NCI-H226 (cell line): ENCODE measurements at places on chromosomes 2 and 18.

GRCh38 chr18:76498064-76498463 is 3.0 kb upstream of the ZNF516 start:
- DNase-seq: no peak

GRCh38 chr2:204669382-204669781 is 124.1 kb downstream of the PARD3B start:
- DNase-seq: no peak

DNA sequence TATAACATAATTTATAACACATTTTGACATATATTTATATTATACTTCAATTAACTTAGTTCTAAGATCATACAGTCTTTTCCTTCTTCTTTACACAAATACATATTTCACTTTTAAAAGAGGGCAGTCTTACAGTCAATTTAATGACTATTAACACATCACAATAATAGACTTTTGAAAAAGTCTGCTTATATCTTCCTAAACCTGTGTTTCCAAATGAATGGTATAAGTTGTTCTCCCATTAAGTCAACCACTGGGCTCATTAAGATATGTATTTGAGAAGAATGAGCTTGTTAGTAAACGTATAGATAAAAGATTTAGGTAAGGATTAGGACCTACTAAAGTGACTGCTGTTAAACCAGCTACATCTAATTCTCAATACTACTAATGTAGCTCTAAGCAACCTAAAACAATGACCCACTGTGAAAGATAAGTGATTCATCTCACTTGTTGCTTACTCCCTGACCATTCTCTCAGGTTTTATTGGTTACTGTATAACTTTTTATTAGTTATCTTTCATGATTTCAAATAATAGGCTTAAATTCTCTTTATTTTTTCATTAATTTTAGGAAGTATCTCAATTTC is 27.0 kb downstream of the SLC40A1 start:
- DNase-seq: no peak

DNA sequence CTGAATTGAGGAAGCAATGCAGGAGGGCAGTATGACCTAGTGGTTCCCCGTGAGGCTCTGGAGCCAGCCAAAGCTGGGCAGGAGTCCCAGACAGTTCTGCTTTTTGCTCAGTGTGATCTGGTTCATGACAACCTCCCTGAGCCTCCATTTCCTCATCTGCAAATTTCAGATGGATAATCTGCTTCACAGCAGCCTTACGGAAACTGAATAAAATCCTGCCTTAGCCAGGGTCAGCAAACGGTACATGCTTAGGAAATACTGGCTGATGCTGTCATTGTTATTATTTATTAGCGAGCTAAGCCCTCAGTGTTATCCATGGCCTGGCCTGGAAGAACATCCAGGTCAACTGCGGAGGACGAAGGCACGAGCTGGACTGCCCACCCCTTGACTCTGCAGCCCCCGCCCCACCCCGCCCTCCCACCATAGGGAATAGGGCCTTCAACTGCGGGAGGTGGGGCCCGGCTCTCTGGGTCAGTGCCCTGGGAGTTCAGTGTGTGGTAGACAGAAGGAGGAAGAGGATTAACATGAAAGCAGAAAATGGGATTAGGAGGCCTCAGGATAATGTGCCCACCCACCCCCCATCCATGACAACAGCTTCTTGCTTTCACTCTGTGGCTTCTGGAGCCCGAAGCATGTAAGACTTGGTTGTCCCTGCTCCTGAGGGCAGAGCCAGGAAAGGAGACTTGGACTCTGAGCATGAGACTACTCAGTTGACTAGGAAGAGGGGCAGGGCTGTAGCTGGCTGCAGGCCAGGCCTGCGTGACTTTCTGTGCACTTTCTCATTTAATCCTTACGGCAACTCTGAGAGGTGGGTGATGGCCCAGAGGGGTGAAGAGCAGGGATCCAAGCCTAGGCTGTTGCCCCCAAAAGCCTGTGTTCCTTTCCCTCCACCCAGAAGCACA is 13.1 kb downstream of the PKDCC start:
- DNase-seq: no peak

DNA sequence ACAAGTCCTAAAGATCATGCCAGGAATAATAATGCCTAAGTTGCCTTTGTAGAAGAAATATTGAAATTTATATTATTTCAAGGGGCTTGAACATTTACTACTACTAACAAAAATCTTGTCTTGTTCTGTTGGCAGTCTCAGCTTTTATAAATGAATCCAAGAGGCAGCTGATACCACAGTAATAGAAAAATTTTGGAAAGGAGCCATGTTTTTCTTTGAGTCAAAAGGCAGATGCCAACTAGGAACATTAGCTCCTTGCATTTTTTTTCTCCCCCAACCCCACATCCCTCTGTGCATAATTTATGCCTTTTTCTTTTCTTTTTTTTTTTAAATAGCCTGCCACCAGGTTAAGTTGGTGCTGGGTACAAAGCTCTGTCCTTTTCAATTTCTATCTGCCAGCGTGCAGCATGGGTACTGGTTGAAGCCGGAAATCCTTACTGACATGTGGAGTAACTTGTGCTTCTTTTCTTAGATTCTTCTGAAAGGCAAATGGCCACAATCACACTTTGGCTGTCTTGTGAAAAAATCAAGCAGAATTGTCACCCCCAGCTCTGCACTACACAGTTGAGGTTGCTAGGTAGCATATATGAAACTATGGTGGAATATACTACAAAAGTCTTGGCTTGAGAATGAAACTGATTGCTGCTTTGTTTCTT is 98.8 kb downstream of the RHBDD1 start:
- DNase-seq: peak; percentile 11
